ENCODE measurements at places on chromosomes 11 and 22.

GRCh38 chr11:34037016-34037415 lies 14.5 kb upstream of the CAPRIN1 start:
- no peak for DNase-seq

DNA sequence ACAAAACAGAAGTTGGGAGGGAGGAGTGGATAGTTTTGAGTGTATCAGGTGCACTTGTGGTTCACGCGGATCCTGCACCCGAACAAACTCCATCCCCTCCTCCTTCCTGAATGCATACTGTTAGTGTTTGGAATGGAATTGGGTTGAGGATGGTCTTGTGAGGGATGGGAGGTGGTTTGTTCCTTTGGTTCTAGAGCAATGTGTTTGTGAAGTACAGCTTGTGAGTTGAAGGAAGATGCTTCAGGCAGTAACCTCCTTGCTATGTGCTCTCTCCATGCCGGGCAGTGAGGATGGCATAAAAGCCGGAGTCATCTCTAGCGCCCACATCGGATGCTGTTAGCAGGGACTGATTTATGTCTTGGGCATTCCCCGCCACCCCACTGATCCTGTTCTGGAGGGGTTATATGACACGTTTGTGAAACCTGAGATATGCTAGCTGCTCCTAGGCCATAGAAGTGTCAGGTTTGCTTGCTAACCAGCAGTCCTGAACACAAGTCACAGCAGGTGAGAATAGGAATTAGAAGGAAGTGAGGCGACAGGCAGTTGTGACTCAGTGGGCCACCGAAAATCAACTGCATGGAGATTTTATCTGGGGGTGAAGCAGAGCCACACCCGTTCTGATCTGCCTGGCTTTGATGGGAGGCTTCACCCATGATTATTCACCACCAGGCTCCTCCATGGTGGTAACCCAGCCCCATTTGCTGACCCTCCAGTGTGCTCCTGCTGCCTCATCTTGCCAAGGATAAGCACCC lies 2.2 kb downstream of the BCR start:
- DNase-seq: no peak

- DNase-seq: no peak
Measured at GRCh38 chr11:61587951-61588727, 7.3 kb upstream of the SYT7 start.

- DNase-seq: no peak
Measured at GRCh38 chr22:42417645-42418305, 14.4 kb downstream of the NFAM1 start.

DNA sequence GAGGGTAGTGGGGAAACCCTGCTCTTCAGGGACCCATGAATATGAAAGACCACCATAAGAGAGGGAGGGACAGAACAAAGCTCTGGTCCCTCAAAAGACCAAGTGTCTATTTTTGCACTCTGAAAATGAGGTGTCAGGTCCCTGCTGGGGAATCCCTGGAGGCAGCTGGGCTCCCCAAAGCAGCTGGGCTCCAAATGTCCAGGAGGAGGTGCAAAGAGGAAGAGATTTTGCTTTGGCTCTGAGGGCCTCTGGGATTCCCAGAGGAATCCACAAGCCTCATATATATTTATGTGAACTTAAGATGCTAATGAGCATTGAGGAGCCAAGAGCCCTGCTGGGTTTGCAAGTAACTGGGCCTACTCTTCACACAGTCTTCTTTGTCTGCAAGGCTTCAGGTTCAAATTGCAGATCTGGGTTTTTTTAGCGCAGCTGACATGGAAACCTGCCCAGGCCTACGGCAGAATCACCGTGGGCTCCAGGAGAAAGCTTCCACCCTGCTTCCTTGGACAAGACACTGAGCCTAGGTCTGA lies 26.0 kb downstream of the CLMP start:
- DNase-seq: no peak

DNA sequence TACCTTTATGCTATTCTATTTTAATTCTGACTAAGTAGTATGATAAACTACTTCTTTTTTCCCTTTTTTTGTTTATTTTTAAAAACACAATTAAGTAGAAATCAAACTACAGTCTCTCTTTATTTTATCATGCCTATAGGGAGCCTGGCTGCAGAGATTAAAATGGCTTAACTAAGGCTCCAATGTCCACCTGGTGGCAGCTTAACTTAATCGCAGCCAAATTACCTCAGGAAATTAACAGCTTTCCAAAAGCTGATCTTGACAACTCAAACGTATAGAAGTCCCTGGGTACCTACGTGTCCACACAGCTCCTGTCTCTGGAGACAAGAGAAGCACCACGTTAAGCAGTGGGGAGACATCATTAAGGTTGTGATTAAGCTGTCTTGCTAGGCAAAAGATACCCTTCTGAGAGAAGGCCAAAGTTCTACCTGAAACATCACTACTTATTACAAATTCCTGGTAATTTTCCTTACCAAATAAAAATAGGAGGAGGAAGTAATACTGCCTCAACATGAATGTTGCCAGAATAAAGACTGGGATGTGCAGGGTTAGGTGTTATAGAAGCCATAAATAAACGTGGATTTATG lies 63.2 kb upstream of the SNX19 start:
- DNase-seq: no peak

GRCh38 chr11:70844387-70844786 lies 408.0 kb downstream of the SHANK2 start:
- DNase-seq: no peak

GRCh38 chr22:28903729-28904128 lies 20.4 kb downstream of the ZNRF3 start:
- DNase-seq: no peak

GRCh38 chr22:46001046-46001425 lies 24.1 kb upstream of the WNT7B start:
- no peak for DNase-seq
